ENCODE measurements at places on chromosomes 11 and 22. TPM values are rescaled to one million over a fixed set of nuclear protein-coding genes. Genes with fewer than 3 reads are reported as not detected.

DNA sequence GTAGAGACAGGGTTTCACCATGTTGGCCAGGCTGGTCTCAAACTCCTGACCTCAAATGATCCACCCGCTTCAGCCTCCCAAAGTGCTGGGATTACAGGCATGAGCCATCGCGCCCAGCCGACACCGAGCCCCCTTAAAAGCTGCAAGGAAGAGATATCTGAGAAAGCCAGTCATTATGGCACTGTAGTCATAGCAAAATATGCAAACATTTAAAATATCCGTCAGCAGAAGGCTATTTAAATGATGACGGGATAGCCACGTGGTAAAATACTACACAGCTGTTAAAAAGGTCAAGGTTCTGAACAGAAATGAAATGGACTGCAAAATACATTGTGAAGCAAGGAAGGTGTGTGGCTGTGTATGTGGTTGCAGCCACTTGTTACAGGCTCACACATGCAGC lies 6.4 kb upstream of the CCDC88B start:
- no peak for DNase-seq

DNA sequence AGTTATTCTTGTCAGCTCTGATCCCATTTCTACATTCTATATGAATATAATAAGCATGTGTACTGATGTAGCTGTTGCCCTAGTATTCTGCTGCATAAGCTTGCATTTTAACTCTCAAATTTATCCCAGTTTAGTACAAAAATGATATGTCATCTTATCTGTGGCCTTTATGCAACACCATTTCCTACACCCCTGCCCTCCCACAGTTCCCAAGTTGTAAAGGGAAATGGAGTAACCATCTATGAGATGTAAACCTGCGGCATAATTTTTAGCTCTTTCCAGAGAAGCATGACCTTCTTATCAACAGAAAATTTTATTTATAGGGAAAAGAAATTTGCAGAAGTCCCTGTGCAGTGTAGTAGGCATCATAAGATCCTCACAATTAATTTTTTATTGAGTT lies 18.9 kb upstream of the CARD18 start:
- DNase-seq, result no peak

GRCh38 chr22:40432157-40432556 lies 61.8 kb downstream of the SGSM3 start:
- no peak for DNase-seq

GRCh38 chr22:30843245-30843644 lies 125.3 kb downstream of the MORC2 start:
- DNase-seq, result no peak

DNA sequence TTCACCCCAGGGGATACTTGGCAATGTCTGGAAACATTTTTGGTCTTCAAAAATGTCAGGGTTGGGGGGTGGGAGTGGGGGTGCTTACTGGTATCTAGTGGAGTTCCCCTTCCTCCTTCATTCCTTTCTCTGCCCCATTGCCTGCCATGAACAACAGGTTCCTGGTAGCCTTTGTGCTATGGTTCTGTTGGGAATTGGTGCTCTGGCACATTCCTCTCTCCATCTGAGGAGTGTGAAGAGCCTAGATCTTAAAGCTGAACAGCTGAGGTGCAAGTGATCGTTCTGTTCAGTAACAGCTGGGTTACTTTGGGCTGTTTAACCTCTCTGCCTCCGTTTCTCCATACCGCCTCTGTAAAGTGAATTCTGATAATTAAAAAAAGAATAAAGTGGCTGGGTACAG lies 64.3 kb downstream of the C22orf31 start:
- DNase-seq, result no peak

GRCh38 chr11:68865241-68865640 lies 23.5 kb upstream of the CPT1A start:
- no peak for DNase-seq

DNA sequence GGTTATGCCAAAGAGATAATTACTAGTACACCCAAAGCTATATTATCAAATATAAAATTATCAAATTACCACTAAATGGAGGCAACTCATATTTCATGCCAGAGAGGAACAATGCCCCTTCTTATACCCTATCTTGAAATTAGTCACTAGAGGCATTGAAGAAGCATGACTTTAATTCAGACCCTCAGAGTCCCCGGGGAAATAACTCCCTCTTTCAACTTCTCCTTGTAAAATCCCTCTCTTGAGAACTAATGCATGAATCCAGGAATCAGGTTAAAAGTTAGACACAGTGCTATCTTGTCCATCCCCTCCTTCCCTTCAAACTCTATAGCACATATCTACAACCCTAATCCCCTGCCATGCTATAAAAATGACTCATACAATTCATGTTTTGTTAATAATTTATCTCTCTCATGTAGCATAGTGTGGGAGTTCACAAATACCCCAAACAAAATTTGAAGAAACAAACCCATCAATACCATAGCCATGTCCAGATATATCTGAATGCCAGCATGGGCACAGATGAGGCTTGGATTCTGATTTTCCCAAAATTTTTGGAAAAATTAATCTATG lies 665.4 kb downstream of the KCNA4 start:
- no peak for DNase-seq

GRCh38 chr22:38133331-38133730 lies 22.8 kb upstream of the BAIAP2L2 start:
- no peak for DNase-seq

- no peak for DNase-seq
Observed at GRCh38 chr11:75626889-75627529, 41.8 kb downstream of the MAP6 start.

- no peak for DNase-seq
Observed at GRCh38 chr11:120893440-120894201, 130.3 kb upstream of the TBCEL start.

DNA sequence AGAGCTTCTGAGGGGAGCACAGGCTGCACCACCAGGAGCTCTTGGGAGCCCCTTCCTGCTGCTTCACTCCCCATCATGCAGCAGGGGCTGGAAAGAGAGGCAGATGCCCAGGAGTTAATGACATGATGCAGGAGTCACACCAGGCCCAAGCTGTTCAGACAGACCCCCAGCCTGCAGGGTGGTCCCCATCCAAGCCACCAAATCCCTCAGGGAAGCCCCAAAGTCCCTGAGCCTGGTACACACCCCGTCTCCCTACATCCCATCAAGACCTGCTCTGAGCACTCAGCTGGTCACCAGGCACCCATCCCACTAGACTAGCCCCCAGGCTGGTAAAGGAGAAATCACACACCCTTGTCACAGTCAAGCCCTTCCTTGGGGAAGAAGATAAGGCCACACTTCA lies 11.3 kb downstream of the CYB561A3 start:
- DNase-seq, result no peak

DNA sequence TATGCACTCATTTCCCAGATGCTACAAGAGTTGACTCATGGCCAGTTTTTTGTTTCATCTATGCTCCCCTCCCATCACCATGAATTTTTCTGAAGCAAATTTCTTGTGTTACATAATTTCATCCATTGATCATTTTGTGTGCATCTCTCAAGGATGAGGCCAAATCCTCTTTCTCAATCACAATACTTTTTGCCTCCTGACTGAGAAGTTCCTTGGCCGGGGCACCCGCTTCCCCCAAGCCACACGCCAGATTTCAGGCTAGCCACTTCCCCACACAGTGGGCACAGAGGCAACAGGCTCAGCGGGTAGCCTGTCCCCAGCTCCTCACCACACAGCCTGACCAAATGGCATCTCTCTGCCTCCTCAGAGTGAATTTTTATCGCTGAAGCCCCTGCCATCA lies 9.8 kb upstream of the DSCAML1 start:
- DNase-seq, result no peak

GRCh38 chr22:35597692-35598395 lies 19.3 kb downstream of the MB start:
- no peak for DNase-seq

DNA sequence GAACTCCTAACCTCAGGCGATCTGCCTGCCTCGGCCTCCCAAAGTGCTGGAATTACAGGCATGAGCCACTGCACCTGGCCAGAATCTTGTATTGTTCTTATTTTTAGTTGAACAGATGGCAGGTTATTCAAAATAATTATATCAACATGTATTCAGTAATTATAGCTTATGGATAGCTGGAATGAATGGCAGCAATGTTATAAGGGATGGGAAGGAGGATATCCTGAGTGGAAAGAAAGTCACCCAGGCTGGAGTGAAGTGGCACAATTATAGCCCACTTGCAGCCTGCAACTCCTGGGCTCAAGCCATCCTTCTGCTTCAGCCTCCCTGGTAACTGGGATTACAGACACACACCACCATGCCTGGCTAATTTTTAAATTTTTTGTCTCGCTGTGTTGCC lies 88.1 kb downstream of the MED15 start:
- no peak for DNase-seq

GRCh38 chr11:2320568-2321310 lies 18.9 kb downstream of the TSPAN32 start:
- no peak for DNase-seq

DNA sequence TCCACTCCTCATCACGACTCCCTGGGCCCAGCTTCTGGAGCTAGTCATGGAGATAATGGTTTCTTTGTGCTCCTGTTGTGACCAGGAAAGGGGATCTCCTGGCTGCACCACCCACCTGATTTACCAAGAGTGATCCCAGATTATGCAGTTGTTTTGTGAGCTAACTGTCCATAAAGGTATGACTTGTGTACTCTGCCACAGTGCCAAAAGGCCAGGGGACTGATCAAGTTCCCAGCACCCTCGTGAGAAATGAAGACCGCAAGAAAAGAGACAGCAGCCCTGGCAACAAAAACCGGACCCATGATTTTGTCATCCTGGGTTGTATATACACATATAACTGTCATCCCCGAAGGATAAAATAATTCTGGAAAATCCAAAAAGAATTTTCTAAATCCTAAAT lies 26.6 kb downstream of the TUB start:
- no peak for DNase-seq

- DNase-seq, result no peak
Observed at GRCh38 chr22:50227579-50228215, 17.1 kb downstream of the TUBGCP6 start.

GRCh38 chr11:118436639-118437207 lies 431 bp downstream of the KMT2A start:
- DNase-seq, result peak; percentile 33

GRCh38 chr11:134052395-134052987 lies 16.4 kb upstream of the JAM3 start:
- no peak for DNase-seq

Gene RIMBP3C
- total RNA-seq, result 1.3 TPM

Gene OR52K2
- total RNA-seq, result not detected

Gene GRM5
- total RNA-seq, result 0.05 TPM

Gene RTN4RL2
- total RNA-seq, result 0.42 TPM

Gene TMEM132A
- total RNA-seq, result 4.6 TPM

Gene MPEG1
- total RNA-seq, result 55.0 TPM

Gene SAA1
- 19.0 TPM for total RNA-seq

Gene UBE2L6
- total RNA-seq, result 119 TPM
